Activated CD8-positive, alpha-beta memory T cell treated with anti-CD3 and anti-CD28 coated beads, Interleukin-2, amount 10 ng/mL, durations not matched to agents 7 days and 5 days (primary cell): ENCODE measurements at places on chromosomes 7 and 10.

- DNase-seq: no peak
These were observed 994 bp upstream of the PTF1A start for GRCh38 chr10:23190872-23191763.

DNA sequence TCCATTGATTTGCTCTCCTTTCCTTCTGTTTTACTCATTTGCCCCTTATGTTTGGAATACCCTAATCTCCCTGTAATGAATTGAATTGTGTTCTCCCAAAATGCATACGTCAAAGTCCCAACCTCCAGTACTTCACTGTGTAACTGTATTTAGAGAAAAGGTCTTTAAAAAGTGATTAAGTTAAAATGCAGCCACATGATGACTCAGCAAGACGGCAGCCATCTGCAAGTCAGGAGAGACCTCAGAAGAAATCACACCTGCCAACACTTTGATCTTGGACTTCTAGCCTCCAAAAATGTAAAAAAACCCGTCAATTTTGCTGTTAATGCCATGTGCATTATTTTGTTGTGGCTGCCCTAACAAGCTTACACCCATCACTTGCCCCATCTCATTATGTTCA lies 85.3 kb upstream of the PCLO start:
- no peak for DNase-seq

DNA sequence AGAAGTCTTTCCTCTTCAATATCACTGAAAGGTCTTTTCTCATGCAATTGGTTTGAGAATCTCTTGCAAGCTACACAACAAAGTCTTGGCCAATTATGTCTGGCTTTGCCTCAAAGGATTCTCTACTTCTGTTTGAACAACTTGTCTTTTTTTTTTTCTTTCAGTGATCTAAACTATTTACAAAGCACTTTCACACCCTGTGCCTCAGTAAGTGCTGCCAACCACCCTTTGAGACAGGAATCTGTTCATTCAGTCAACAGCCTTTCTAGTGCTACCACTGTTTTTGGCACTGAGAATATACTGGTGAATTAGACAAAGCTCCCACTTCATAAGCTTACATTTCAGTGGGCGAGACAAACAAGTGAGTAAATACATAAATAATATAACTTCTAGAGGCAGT lies 26.9 kb upstream of the SDK1 start:
- no peak for DNase-seq

DNA sequence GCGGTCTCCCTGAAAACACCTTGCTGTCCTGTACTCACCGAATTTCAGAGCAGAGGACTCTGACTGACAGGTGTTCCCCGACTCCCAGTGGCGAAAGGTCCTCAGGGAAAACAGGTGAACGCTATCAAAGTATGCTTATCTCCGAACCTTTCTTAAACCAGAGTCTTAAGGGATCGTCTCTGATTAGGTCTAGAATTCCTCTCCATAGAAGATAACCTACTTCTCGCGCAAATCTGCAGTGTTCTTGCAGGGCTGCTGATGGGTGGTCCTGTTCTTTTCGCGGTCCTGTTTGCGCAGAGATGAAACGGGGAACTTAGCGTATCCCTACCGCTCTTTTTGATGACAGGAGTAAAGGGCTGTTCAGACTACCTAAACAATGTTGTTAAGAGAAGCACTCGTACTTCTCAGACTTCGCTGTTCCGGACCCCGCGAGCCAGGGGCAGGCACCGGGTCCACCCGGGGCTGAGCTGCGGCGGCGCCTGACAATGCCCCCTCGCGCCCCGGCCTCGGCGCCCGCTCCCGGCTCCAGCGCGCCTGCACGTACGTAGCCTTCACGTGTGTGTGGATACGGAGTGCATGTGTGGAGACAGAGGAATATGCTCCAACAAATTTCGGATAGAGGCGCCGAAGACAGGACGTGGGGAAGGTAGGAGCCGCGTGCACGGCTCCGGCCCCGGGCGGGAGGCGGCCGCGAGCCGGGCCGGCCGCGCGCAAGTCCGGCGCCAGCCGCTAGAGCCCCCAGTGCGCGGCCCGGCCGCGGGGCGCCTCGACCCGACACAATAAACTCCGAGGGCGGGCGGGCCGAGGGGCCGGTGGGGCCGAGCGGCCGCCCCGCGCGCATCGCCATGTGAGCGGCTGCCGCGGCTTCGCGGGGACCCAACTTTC lies 766 bp upstream of the ZMYND11 start:
- peak; percentile 52 for DNase-seq

DNA sequence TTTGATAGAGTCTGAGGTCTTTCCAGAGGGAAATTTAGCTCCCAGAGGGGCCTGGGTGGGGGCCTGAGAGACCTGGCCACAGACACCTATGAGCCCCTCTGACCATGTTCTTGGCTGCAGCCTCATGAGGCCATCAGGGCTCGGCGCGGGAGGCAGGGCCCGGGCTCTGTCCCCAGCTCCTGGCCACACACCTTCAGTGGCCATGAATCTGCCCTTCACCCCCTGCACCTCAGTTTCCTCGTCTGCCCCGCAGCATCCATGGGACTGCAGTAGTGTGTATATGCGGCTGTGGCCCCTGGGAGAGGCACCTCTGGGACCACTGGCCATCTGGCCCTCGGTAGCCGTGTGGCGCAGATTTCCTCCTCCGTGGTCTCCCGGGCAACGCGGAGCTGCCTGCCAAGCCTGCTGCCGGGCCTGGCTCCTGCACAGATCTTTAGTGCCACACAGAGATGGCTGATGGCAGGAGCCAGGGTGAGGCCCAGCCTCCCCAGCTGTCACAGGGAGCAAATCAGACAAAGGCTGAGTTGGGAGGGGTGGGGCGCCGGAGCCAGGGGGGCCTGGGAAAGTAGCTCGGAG lies 23.6 kb upstream of the ADCYAP1R1 start:
- no peak for DNase-seq

- DNase-seq: no peak
These were observed 275.8 kb downstream of the PTPRN2 start for GRCh38 chr7:158311791-158312190.

DNA sequence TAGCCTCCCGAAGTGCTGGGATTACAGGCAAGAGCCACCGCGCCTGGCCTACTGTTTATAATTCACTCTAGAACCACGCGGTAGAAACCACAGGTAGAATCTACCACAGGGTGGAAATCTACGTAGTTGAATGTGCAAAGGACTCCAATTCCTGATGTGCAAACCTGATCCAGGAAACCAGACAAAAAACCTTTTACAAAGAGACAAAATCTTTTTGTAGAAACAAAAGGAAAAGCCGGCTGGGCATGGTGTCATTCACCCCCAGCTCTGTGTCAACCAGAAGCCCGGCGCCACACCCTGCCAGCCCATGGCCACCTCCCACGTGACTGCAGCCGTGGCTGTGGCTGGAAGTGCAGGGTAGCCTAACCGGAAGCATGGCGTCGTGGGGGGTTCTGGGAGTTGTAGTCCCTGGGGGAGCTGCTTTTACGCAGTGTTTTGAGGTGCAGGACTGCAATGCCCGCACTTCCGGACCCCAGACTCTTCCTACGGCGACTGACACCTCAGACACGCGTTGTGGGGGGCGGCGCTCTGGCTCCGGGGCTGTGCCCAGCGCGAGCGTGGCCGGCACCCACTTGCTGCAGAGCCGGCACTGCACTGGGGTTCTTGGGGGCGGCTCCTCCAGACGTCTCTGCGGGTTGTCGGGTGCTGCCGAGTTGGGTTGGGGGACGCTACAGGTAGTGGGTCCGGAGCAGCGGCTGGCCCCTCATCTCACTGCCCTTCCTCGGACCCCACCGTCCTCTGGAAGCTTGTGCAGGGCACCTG lies 41.5 kb upstream of the RNF216 start:
- DNase-seq: peak; percentile 99

GRCh38 chr7:108284349-108285002 lies 154.3 kb upstream of the LAMB4 start:
- DNase-seq: no peak

GRCh38 chr10:86060386-86061277 lies 306.0 kb downstream of the GRID1 start:
- no peak for DNase-seq

DNA sequence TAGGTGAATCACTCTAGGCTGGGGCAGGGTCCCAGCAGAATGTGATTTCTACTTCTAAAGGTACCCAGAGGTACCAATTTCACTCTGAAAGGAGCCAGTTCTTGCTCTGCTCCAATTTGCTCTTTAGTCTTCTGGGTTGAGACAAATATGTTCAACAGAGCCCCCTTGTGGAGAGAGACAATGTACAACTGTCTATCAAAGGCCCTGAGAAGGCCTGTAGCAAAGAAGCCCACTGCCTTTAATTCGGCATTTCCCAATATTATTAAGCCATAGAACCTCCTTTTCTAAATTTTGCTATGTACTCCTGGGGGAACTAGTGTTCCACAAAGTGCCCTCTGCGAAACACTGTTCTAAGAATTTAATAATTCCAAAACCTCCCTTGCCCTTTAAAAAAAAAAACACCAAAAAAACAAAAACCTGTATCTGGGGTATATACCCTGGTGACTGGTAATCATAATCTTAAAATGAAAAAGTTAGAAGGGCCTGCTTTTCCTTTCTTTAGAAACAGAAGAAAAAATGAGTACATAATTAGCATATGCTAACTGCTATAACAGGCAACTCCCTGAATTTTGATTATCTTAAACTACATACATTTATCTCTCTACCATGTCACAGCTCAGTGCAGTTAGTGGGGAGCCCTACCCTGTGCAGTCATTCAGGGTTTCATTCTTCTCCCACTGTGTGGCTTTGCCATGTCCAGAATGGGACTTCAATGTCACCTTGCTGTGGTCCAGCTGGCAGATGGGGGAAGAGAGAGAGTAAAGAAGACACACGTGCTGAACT lies 160.9 kb upstream of the BMPER start:
- DNase-seq: no peak

DNA sequence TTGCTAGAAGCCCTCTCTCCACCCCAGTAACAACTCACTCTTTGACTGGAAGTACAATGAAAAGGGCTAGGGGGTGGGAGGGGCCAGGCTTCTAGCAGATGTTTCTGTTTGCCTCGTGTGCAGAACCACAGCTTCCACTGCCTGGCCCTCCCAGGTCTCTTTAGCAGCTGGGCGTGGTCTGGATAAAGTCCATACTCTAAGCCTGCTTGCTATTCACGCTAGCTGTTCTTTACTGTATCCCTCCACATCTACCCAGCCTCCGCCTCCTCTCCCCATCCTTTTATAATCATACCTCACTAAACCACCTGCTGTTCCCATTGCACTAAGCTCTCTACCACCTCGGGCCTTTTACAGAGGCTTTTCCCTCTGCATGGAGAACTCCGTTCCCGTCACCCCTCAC lies 288.8 kb downstream of the CAMK1D start:
- DNase-seq: peak; percentile 48

GRCh38 chr7:90889210-90889609 lies 293.1 kb downstream of the CDK14 start:
- no peak for DNase-seq

DNA sequence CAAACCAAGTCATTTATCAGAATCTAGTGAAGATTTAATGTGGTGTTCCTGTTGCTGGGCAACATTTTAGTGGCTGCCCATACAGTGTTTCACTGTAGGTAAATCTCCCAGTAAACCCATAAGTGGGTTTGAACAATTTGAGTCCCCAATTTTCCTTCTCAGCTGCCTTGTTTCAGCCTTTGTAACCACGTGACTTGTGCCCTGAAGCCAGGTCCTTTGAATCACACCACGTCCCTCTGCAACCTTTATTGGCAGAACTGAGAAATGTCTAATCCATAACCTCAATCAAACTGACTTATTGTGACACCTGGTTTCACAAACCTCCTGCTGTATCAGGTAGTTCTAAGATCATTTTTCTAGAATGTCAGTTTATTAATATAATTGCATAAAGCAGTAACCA lies 30.1 kb downstream of the SND1 start:
- no peak for DNase-seq

DNA sequence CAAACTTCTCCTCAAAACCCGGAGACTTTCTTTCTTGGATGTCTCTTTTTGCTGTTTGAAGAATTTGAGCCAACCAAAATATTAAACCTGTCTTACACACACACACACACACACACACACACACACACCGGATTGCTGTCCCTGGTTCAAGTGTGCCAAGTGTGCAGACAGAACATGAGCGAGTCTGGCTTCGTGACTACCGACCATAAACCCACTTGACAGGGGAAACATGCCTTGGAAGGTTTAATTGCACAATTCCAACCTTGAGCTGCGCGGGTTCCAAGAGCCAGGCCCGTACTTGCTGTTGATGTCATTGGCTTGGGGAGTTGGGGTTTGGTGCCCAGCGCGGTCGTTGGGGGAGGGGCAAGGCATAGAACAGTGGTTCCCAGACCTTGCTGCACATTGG lies 1.7 kb downstream of the EGFR start:
- DNase-seq: no peak

DNA sequence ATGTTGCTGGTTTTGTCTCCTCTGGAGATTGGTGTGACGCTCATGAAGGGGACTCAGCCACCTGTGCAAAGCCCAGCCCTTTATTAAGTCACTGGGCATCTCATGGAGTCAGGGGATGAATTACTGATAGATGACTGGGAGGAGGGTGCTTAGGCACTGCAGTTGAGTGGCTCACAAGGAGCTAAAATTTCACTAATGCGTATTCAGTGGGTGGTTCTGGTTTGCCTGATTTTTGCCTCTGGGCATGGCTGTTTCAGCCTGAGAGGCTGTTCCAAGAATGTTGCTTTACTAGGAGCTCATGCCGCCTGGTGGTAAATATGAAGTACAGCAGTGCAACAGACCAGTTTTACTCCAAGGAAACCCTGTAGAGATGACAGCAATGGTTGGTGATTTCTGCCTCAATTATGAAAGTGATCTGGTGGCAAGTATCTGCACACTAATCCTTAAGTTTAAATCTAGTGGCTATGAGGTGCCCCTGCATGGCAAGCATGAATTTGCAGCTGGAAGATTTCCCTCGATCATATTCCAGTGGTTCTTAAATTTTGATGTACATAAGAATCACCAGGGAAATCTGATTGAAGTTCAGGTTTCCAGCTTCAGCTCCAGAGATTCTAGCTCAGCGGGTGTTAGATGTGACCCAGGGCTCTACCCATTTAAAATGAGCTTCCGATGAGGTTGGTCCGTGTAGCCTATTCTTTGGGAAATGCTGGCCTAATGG lies 19.9 kb downstream of the ACTA2 start:
- DNase-seq: peak; percentile 58

DNA sequence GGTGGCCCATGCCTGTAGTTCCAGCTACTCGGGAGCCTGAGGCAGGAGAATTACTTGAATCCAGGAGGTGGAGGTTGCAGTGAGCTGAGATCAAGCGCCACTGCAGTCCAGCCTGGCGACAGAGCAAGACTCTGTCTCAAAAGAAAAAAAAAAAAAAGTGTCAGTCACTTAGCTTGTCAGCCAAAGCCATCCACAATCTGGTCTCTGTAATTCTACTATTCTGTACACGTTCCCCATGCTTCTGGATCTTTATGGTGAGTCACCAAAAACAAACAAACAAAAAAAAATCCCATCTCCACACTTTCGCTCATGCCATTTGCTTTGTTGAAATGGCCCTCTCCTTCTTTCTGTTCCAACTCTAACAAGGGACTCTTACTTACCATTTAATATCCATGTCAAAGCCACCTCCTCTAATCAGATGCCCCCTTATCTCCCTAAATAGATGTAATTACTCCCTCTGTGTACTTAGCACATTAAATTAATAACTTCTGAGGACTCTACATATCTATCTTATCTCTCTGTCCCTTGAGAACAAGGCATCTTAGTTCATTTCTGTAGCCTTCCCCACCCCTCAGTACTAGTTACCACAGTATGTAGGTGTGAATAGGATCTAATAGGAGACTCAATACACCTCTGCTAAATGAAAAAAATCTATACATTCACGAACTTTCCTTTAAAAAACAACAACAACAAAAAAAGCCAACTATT lies 128.4 kb downstream of the ELMO1 start:
- DNase-seq: no peak
